ENCODE measurements at places on chromosomes 2 and 18.

DNA sequence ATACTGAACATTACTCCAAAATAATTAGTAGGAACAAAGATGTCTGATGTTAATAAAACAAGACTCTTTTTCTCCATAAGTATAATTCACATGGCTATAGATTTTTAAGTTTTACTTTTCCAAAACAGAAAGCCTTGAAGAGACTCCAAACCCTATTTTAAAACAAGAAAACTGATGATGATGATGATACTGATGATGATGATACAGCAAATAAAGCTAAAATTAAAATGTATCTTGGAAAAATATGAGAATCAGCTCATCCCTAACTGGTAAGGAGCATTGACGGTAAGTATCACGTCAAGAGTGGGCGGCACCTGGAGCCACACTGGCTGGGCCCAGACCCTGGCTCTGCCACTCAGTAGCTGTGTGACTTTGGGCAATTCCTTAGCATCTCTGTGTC, 39.6 kb downstream of the ID2 start:
- no peak for DNase-seq

GRCh38 chr18:13393338-13393737, 174.8 kb downstream of the LDLRAD4 start:
- no peak for DNase-seq

DNA sequence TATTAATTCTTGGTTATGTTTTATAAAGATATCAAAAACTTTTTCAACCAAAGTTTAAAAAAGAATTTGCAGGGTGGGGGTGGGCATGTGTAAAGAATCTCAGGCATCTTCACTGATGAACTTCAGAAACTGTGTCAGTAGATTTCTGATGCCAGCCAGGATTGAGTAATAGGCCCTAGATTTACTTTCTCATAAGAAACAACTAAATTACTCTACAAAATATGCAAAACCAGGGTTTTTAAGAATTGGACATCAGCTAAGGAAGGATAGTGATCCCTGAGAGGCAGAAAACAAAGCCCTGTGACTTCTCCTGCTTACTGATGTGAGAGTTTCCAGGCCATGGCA, 11.9 kb upstream of the IL1R1 start:
- no peak for DNase-seq

DNA sequence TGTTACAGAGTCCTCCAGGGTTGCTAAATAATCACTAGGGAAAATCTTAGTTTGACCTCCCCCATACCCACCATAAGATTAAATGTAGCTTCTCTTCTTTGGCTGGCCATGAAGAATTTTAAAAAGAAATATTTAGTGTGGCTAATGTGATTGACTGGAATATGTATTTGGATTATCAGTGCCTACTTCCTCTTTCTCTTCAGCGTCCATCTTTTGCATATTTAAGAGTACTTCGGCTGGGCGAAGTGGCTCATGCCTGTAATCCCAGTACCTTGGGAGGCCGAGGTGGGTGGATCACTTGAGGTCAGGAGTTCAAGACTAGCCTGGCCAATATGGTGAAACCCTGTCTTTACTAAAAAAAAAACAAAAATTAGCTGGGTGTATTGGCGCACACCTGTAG, 28.8 kb downstream of the ADAM23 start:
- no peak for DNase-seq

GRCh38 chr2:79638410-79638809, 125.6 kb downstream of the CTNNA2 start:
- DNase-seq = no peak
